ENCODE measurements at places on chromosomes 4 and X. TPM values are rescaled to one million over a fixed set of nuclear protein-coding genes. Genes with fewer than 3 reads are reported as not detected.
A peak's percentile ranks its signal among the peaks of the same experiment; 100 is the strongest.

DNA sequence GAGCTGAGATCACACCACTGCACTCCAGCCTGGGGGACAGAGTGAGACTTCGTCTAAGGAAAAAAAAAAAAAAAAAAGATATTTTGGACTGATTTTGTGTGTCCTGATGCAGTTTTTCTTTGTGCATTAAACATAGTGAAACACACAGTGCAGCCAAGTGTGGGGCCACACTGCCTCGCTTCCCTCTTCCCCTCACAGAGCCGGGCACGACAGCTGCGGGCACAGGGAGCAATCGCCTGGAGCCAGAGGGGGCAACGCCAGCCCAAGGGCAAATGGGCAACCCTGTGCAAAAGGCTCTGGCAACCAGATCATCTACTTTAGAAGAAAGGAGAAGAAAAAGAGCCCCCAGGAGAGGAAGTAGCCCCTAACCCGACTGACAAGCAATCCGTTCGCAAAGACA is 13.5 kb upstream of the CCNQ start:
- no peaks in the 10 kb centered on the region for H3K36me3 ChIP-seq
- no peak for DNase-seq
- peaks cover 14% of the 10 kb centered on the region for H3K4me1 ChIP-seq
- no peak overlapping the region for H3K27ac ChIP-seq

- H3K36me3 ChIP-seq: no peaks in the 10 kb centered on the region
- no peak overlapping the region for H3K4me3 ChIP-seq
- H3K27me3 ChIP-seq: no peaks in the 10 kb centered on the region
Observed at GRCh38 chr4:63361628-63362027, 1047.6 kb downstream of the TECRL start.

DNA sequence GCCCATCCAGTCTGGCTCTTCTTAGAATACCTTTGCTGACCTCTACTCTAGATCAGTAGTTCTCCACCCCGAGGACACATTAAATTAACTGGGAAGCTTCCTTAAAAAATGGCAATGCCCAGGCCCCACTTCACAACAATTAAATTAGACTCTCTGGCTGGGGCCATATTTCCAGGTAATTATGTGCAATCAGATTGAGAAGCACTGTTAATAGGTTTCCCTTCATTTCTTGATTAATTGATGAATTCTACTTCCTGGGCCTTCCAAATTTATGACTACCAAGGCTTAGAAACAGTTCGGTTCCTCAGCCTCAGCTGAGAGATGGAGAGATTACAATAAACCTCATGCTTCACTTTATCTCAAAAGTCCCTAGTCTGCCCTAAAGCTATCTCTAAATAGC is 71.7 kb upstream of the LIMCH1 start:
- no peaks in the 10 kb centered on the region for H3K36me3 ChIP-seq
- no peak for DNase-seq
- no peak overlapping the region for H3K4me3 ChIP-seq
- H3K27me3 ChIP-seq: peaks cover 11% of the 10 kb centered on the region

GRCh38 chrX:3678328-3678727 is 35.1 kb downstream of the PRKX start:
- peak overlapping the region; percentile 48 for H3K27ac ChIP-seq
- no peak for DNase-seq
- H3K4me3 ChIP-seq: no peak overlapping the region
- peaks cover 31% of the 10 kb centered on the region for H3K4me1 ChIP-seq

GRCh38 chr4:13411942-13412341 is 72.2 kb downstream of the RAB28 start:
- no peak for DNase-seq
- peaks cover 3% of the 10 kb centered on the region for H3K36me3 ChIP-seq
- H3K27ac ChIP-seq: no peak overlapping the region
- H3K27me3 ChIP-seq: no peaks in the 10 kb centered on the region
- no peak overlapping the region for H3K4me3 ChIP-seq
- peaks cover 3% of the 10 kb centered on the region for H3K4me1 ChIP-seq

- peaks cover 69% of the 10 kb centered on the region for H3K4me1 ChIP-seq
- peak overlapping the region; percentile 97 for H3K27ac ChIP-seq
- no peak for DNase-seq
- peaks cover 27% of the 10 kb centered on the region for H3K36me3 ChIP-seq
Observed at GRCh38 chr4:76952656-76953582, 3.4 kb downstream of the SEPTIN11 start.

DNA sequence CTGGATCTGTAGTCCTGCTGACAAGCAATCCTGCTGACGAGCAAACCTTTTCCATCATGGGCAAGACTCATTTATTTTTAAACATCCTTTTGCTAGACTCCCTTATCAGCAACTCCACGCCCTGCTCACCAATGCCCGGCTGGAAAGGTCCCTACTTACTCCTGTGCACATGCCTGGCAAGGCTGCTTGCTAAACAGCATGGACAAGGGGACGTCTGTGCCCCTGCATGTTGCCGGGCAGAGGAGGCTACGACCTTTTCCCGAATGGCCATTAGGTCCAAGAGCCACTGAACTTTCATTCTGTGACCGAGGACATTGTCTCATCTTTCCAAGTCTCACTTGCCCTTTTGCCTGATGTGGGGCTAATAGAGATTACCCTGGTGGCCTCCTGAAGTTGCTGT is 98.6 kb downstream of the MGST2 start:
- H3K27ac ChIP-seq: no peak overlapping the region
- H3K36me3 ChIP-seq: no peaks in the 10 kb centered on the region
- H3K4me3 ChIP-seq: no peak overlapping the region
- peaks cover 3% of the 10 kb centered on the region for H3K4me1 ChIP-seq
- H3K27me3 ChIP-seq: no peaks in the 10 kb centered on the region

- no peak overlapping the region for H3K4me3 ChIP-seq
- no peak for DNase-seq
- no peaks in the 10 kb centered on the region for H3K4me1 ChIP-seq
- no peaks in the 10 kb centered on the region for H3K27me3 ChIP-seq
- H3K36me3 ChIP-seq: no peaks in the 10 kb centered on the region
- no peak overlapping the region for H3K27ac ChIP-seq
Observed at GRCh38 chrX:88202149-88202548, 544.9 kb upstream of the CPXCR1 start.

GPR82 gene
- total RNA-seq: not detected

ZNF275 gene
- total RNA-seq: 14.0 TPM

ANK2 gene
- total RNA-seq: 20.8 TPM

ADGRA3 gene
- total RNA-seq: 32.2 TPM

Measured in osteocyte (in vitro differentiated cells).